ENCODE measurements at places on chromosomes 6 and 20.

DNA sequence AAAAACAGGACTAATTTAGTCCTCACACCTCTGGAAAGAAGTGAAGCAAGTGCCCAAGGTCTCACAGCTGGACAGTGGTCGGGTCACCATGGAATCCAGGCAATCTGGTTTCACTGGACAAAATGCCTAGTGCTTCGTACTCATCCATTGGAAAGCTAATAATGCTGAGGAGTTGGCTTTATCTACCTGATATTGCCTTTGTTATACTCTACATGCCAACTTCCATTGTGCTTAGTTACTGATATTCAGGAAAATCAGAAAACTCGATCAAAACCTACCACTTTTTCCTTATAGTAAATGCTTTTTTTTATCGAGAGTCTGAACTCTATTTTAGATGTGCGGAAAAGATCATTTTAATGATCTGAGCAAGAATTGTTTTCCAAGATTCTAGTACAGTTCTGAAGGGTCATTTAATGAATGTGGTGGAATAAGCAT, 966 bp downstream of the CFAP206 start:
- DNase-seq = no peak

DNA sequence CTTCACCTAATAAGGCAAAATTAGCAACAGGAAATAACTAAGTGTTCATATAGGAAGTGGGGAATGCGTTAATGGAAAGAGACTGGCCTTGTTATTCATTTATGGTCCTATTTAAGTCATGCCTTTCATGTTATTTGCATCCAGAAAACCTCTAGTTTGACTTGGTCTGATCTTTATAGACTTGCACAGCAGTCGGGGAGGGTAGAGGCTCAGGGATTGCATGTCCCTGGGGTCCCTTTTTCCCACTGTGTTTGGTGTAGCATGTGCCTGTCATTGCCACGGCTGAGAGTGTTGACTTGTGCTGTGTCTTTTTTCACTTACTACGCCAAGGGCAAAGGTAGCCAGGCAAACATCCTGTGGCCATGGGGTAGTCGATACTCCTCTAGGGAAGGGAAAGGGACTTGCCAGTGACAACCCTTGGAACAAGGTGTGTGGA, 105.4 kb upstream of the RIN2 start:
- no peak for DNase-seq

DNA sequence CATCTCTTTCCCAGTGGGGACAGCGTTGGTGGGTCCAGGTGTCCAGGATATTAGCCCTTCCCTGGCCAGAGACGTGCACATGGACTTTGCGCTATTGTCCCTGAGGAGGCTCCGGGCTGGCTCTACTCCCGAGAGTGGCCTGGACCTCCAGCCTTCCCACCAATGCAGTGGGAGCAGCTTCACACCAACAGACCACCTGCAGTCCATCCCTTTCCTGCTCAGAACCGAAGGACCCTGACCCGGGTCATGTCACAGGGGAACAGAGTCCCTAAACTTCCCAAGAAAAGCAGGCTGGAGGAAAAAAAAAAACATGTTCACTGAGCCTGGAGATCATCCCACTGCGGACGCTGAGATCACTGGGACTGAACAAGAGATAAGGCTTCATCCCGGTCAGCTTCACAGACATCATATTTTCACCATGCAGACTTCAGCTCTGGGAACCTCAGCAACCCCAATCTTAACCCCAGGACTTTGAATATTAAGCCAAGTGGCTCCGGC, 18.3 kb downstream of the ZMYND8 start:
- DNase-seq = no peak

DNA sequence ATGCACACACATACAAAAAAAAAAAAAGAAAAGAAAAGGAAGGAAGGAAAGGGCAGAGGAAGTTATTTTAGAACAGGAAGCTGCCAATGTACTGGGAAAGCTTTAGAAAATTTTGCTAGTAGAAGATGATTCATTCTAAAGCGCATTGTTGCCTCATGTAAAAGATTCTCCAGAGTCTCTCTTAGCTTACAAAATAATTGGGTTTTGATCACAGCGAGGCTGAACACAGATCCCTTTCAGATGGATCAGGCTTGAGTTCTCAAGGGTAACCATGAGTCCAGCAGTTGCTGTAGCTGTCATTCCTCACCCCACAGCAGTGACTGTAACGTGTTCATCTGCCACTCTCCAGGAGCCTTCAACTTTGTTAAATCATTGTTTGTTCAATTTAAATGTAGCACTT, 81.9 kb downstream of the PHACTR2 start:
- DNase-seq = no peak

DNA sequence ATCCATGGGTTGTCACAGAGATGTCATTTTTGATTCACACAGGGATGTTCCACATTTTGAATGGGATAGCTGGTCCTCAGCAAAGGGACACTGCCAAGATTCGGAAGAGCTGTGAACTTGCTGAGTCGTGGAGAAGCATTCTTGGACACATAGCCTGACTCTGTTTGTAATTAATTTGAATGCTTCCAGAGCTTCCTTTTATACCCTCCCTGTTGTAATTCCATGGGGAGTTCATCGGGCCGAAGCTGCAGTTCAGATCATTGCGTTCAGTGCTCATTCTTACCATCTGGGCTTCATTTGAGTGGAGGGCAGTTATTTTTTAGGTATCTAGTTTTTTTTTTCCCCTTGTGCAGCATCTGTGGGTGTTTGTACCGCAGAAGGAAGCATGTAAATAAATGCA, 126.5 kb downstream of the SLC24A3 start:
- no peak for DNase-seq

GRCh38 chr6:138596126-138596525, 96.8 kb upstream of the NHSL1 start:
- no peak for DNase-seq

DNA sequence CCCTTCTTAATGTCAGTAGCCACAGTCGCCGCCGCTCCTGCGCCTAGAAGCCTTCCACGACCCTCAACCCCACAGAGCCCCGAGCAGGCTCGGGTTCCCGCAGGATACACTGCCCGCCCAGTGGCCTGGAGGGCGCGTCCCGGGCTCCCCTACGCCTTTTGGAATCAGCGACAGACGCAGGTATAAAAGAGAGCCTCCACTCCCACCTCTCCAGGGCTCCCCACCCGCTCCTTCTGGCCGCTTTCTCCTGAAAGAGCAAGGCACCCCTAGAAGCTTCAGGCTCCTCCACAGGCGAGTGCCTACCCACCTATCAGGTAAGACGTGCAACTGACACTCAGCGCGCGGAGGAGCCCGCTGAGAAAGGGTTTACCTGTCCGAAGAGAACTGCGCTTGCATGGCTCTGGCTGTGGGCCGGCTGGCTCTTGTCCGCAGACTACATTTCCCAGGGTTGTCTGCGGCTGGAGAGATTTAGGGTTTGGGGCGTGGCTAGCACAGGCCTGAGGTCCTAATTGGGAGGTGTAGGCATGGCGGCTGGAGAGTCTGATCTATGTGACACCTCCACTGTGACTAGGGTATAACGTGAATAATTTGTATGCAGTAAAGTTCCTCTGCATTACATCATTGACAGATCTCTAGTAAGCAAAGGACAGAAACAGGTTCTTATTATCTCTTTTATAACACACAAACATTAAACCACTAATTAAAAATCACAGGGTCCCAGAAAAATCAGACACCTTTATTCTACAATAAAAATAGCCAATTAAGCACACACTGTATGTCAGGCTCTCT, 13.5 kb upstream of the ZNF391 start:
- peak; percentile 82 for DNase-seq

DNA sequence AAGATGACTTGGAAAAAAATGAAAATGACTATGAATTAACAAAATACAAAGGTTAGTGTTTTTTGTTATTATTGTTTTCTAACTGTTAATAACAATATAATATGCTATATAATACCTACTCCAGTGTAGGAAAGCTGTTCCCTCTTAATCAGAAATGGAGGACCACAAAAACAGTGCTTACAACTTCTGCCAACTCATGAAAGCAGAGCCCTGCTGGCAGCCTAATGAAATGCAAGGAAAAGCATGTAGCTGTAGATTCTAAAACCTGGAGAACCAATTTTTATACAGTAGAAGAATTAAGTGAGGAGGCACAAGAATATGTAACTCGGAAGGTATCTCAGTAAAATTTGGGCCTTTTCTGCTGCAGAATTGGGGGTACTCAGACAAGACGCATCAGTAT, 29.4 kb downstream of the PHIP start:
- no peak for DNase-seq

Measured in activated CD4-positive, alpha-beta T cell treated with anti-CD3 and anti-CD28 coated beads, Interleukin-10, Interleukin-2, amounts not matched to agents 100 ng/mL and 50 ng/mL, durations not matched to agents 16 hours and 8 hours (primary cell).